ENCODE measurements at places on chromosomes 5 and 9. TPM values are rescaled to one million over a fixed set of nuclear protein-coding genes. Genes with fewer than 3 reads are reported as not detected.

Gene GDNF
- total RNA-seq: 8.4 TPM

DNA sequence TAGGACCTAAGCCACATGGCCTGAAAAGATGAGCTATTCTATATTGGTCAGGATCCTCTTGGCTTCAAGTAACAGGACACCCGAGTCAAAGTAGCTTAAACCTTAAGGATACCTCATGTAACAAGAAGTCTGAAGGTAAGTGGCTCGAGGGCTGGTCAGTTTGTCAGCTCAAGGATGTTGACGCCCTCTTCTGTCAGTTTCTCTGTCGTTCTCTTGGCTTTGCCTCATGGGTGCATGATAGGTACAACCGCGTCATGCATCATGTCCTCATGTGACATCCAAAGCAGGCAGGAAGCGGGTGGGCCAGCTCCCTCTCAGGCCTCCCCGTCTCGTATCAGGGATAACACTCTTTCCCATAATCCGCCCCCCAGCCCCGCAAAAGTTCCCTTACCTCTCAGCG lies 22.1 kb upstream of the TCERG1 start:
- H3K27me3 ChIP-seq: peaks cover 38% of the 10 kb centered on the region
- no peak overlapping the region for H3K27ac ChIP-seq
- peaks cover 12% of the 10 kb centered on the region for H3K4me1 ChIP-seq
- no peaks in the 10 kb centered on the region for H3K36me3 ChIP-seq
- no peak overlapping the region for H3K4me3 ChIP-seq
- DNase-seq: no peak

- no peaks in the 10 kb centered on the region for H3K36me3 ChIP-seq
- no peak overlapping the region for H3K27ac ChIP-seq
- H3K4me3 ChIP-seq: no peak overlapping the region
- DNase-seq: no peak
- no peaks in the 10 kb centered on the region for H3K4me1 ChIP-seq
- no peaks in the 10 kb centered on the region for H3K27me3 ChIP-seq
Measured at GRCh38 chr9:8287970-8288369, 488.4 kb upstream of the DMAC1 start.

- DNase-seq: no peak
- no peak overlapping the region for H3K4me3 ChIP-seq
- no peaks in the 10 kb centered on the region for H3K36me3 ChIP-seq
- peaks cover 11% of the 10 kb centered on the region for H3K27me3 ChIP-seq
- no peaks in the 10 kb centered on the region for H3K4me1 ChIP-seq
Measured at GRCh38 chr5:170476704-170477103, 27.1 kb upstream of the KCNIP1 start.

GRCh38 chr9:133583586-133583985 lies 25.6 kb downstream of the FAM163B start:
- 0 out of 2 replicates have a peak, but pooled peaks cover 5% of the 10 kb centered on the region for H3K4me1 ChIP-seq
- H3K27me3 ChIP-seq: peaks cover 38% of the 10 kb centered on the region
- H3K27ac ChIP-seq: no peak overlapping the region
- H3K4me3 ChIP-seq: no peak overlapping the region

DNA sequence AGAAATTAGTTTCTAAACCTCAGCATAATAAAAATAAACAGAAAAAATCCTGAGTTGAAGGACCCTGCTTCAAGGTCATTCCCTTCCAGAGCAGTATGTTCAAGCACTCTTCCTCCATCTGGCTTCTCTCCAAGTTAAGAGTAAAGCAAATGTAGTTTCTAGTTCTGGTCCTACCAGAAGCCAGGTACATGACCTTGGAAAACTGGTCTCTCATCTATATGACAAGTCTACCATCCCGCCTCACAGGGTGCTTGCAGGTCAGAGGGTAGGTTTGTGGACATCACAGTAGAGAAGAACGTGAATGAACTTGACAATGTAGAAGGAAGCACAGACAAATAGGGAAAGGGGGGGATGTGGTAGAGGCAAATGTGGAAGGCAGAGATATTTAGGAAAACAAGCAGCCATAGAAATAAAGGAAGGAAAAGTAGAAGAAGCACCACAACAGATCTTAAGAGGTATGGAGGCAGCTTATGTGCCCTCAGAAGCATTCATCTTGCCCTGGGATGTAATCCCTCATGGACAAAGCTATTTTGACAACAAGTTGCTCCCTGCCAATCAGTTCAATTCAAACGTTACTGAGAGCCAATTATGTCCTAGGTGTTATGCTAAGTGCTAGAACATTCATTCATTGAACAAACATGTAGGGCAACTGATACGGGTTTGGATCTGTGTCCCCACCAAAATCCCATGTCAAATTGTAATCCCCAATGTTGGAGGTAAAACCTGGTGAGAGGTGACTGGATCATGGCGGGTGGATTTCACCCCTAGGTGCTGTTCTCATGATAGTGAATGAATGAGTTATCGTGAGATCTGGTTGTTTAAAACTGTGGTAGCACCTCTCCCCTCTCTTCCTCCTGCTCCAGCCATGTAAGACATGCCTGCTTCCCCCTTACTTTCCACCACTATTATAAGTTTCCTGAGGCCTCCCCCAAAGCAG lies 23.7 kb upstream of the CTNNAL1 start:
- H3K4me1 ChIP-seq: peaks cover 58% of the 10 kb centered on the region
- H3K4me3 ChIP-seq: no peak overlapping the region
- peaks cover 1% of the 10 kb centered on the region for H3K27me3 ChIP-seq
- DNase-seq: no peak
- peaks cover 43% of the 10 kb centered on the region for H3K36me3 ChIP-seq
